ENCODE measurements at places on chromosomes 11 and 22.
A peak's percentile ranks its signal among the peaks of the same experiment; 100 is the strongest.

DNA sequence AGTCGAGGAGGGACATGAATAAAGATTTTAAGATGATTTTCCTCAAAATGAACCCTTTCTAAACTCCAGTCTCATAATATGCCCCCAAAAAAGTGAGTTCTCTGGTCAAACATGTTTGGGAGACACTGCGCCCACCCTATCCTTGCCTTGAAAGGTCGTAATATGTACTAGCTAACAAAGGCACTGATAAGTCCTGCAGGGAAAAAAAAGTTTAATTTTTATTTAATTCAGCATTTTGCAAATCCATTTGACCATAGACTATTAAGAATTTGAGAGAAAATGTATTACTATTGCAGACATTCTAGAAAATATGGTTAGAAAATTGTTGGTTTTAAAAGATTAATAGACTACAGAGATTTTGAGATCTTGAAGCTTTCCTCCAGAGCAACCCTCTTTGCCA is 120.6 kb upstream of the ASPHD2 start:
- no peak for DNase-seq

GRCh38 chr11:37109286-37109585 is 511.2 kb upstream of the RAG2 start:
- DNase-seq, result no peak

GRCh38 chr11:7574491-7575130 is 60.8 kb downstream of the PPFIBP2 start:
- DNase-seq, result no peak

DNA sequence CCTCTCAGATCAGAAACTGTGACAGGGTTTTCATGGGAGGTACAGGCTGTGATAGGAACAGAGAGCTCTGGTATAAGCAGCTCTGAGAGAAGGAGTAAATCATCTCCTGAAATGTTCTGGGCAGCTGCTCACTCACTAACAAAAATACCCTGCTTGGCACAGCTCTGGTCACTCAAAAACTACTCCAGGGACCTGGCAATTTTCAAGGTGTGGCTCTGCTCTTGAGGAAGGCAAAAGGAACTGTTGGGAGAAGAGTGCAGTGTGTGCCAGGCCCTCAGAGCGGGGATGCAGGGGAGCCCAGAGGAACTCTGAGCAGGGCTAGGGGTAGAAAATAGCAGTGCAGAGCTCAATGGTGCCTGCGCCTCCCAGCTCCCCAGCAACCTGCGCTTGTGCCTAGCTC is 180.5 kb upstream of the ZBED5 start:
- DNase-seq, result no peak

DNA sequence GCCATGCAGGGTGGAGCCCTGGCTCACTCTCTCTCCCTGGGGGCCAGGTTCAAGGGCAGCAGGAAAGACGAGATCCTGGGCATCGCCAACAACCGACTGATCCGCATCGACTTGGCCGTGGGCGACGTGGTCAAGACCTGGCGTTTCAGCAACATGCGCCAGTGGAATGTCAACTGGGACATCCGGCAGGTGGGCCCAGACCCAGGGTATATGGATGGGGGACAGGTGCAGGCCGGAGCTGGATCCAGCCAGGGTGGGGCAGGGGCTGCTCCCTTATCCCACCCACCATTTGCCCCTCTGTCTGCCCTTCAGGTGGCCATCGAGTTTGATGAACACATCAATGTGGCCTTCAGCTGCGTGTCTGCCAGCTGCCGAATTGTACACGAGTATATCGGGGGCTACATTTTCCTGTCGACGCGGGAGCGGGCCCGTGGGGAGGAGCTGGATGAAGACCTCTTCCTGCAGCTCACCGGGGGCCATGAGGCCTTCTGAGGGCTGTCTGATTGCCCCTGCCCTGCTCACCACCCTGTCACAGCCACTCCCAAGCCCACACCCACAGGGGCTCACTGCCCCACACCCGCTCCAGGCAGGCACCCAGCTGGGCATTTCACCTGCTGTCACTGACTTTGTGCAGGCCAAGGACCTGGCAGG is 2.9 kb downstream of the TRPT1 start:
- no peak for DNase-seq

DNA sequence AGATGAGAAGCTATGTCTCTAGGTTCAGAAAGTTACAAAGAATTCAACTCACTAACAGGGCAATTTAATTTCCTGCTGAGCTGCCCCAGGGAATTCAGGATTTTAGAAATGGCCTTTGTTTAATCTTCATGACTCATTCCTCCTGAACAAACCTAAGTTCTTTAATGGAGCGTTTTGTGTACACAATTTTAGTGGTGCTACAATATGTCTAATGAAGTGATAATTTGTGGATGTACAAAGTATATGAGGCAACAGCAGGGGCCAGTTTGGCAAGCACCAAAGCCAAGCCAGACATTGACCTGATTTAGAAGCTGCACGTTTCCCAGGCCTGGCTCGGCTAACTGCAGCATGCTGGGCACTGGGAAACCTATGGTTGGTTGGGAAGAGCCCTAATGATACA is 34.4 kb upstream of the HEPHL1 start:
- DNase-seq, result no peak

GRCh38 chr22:39114112-39114511 is 17.1 kb downstream of the APOBEC3H start:
- DNase-seq, result no peak

- no peak for DNase-seq
Observed at GRCh38 chr11:14981507-14981906, 9.4 kb upstream of the CALCA start.

DNA sequence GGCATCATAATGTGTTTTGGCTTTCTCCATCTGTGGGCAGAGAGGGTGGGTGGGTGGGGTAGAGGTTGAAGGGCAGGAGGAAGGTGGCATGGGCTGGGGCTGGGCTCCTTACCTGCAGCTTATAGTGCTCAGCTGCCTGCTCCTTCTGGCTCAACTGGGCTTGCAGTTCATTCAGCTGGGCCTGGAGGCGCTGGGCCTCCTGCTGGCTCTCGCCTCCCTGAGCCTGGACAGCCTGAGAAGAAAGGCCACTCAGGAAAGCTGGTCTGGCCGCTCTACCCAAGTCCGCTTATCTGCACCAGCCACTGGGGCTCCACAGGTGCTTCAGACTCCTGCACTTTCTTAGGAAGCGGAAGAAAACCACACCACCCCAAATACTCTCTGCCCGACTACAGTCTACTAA is 10.4 kb downstream of the IL18BP start:
- DNase-seq, result no peak

DNA sequence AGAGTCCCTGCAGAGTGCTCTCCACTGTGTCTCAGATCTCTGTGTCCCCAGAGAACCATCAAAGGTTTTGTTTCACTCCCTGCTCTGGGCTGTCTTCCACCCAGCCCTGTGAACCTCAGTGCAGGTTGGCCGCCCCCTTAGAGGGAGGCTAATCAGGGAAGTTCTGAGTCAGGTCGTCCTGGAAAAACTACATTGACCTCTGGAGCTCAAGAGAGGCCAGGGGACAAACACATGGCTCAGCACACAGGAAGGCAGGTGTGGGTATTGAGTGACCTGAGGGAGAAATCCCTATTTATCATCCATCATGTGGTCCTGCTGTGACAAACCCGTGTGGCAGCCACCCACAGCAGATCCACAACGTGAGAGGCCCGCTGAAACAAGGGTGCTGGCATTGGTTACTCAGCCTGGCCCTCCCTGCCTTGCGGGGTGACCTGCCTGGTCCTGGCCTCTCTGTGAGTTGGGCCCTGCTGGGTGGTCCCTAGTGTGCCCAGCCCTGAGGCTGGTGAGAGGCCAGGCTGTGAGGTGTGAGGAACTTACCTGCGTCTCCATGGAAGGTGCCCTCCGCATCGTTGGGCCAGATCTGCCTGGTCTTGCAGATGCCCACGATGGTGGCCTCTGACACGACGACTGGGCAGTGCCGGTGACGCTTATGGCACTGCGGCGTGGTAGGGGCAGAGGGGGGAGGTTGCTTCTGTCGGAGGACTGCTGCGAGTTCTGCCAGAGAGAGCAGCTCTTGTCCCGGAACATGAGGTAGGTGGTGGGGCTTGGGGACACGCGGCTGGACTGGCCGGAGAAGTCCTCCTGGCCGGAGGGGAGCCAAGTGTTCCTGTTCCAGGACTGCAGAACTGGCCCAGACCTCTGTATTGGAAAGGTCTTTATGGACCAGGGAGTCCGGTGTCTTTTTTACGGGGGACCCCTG is 669 bp upstream of the BCR start:
- DNase-seq, result peak; percentile 8

- DNase-seq, result no peak
Observed at GRCh38 chr11:21892736-21893564, 299.9 kb upstream of the ANO5 start.

GRCh38 chr11:1498262-1498661 is 11.7 kb upstream of the MOB2 start:
- no peak for DNase-seq

GRCh38 chr11:63871962-63872799 is 33.3 kb downstream of the MARK2 start:
- DNase-seq, result peak; percentile 20

- no peak for DNase-seq
Observed at GRCh38 chr22:34834059-34834458, 231.9 kb upstream of the ISX start.

DNA sequence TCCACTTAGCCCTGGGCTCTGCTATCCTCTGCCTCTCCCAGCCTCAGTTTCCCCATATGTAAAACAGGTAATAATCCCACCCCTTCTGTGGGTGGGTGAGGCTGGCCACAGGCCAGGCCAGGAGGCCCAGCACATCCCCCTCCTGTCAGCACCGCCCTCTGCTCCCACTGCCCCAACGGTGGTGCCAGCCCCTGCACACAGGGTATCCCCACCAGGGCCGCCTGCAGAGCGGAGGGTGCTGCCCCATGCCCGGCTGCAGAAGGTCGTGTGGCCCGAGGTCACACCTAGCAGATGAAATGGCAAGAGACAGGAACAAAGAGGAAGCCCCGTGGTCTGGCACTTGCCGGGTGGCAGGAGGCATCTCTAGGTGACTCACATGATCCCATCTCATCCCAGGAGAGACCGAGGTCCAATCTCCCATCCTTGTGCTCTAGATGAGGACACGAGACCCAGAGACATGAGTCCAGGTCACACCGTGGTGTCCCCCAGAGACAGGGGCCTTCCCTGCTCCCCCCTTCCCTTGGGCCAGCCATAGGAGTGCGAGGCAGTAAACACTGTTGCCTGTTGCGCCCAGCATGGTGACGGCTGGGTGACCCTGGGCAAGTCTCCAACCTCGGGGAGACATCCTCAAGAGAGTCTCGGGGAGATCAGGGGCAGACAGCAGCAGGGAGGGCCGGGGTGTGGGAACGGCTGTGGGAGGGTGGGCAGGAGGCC is 27.2 kb upstream of the PPARA start:
- DNase-seq, result no peak

GRCh38 chr11:91173701-91174100 is 950.9 kb upstream of the CHORDC1 start:
- DNase-seq, result no peak

GRCh38 chr22:17258015-17258787 is 39.0 kb upstream of the ADA2 start:
- DNase-seq, result peak; percentile 24

- DNase-seq, result no peak
Observed at GRCh38 chr22:50674606-50675552, 2.3 kb downstream of the SHANK3 start.

- DNase-seq, result peak; percentile 23
Observed at GRCh38 chr22:41217553-41218157, 12.5 kb downstream of the L3MBTL2 start.

DNA sequence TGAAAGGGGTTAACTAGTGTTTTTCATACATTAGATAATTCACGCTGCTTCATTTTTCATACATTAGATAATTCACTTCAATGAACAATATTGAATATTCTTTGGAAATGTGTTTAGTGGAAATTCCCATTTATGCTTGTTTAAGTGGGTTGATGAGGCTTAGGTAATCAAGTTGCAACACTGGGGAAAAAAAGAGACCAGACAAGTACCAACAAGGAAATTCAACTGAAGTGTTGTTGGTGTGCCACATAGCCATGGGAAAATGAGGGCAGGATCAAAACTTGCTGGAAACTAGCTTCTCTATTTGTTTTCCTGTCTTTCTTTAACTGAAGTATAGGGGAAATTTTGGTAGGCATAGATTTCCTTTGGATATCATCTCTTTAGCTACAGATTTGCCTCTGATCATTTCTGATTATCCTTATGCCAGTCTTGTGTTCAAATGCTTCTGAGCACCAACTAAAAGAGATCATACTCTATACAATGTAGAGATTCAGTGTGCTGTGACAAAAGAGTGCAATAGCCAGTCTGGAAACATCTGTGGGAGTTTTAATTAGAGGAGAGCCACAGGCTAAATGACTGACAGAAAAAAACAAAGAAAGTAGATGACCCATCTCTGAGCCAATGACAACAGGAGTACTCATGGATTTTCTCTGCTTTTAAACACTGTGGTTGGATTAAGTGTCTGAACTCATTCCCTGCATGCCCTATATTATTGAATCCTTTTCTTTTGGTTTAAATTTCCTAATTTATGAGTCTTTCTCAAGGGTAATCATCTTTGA is 67.6 kb upstream of the CTSC start:
- DNase-seq, result no peak

DNA sequence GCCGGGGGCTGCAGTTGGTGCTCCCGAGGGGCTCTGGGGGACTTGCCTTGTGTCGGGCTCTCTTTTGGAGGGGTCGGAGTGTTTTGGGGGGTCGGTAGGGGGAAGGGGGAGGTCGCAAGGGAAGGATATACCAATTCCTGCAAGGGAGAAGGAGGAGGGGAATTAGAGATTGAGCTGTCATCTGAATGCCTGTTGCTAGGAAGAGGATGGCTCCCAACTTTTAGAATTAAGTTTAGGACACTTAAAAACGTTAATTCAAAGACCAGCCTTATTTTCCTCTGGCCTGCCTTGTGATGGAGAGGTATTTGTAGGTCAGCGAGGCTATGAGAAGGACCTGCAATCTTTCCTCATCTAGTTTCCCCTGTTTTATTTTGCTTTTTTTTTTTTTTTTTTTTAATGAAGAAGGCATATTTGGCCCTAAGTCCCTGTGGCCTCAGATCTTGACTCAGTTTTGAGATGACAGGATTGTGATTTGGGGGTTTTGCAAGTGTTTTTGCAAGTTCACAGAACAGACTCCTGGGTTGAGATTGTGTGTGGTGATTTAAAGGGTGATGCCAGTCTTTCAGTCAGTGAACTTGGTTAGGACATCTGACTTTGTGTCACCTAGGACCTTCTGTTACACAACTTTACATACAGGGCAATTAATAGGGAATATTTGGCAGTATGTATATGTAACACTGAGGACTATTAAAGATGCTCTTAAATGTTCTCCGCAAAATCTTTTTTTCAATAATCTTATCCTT is 672 bp downstream of the TMEM135 start:
- DNase-seq, result no peak

DNA sequence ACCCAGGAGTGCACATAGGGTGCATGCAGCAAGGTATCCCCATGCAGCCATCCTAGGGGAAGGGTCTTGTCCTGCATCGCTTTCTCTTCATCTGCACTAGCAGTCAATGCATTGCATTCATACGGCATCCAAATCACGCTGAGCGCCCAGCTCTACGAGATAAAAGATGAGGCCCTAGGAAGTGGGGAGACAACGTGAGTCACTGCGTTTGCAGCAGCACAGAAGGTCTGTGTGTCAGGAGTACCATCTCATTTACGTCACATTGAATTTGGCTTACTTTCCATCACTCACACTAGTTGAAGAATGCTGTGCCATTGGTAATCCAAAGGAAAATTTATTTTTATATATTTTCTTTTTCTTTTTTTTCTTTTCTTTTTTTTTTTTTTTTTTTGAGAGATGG is 2.5 kb upstream of the ST14 start:
- no peak for DNase-seq
